ENCODE measurements at places on chromosomes 7 and 10.

GRCh38 chr7:56077681-56078080 lies 13.6 kb downstream of the SUMF2 start:
- DNase-seq = no peak

DNA sequence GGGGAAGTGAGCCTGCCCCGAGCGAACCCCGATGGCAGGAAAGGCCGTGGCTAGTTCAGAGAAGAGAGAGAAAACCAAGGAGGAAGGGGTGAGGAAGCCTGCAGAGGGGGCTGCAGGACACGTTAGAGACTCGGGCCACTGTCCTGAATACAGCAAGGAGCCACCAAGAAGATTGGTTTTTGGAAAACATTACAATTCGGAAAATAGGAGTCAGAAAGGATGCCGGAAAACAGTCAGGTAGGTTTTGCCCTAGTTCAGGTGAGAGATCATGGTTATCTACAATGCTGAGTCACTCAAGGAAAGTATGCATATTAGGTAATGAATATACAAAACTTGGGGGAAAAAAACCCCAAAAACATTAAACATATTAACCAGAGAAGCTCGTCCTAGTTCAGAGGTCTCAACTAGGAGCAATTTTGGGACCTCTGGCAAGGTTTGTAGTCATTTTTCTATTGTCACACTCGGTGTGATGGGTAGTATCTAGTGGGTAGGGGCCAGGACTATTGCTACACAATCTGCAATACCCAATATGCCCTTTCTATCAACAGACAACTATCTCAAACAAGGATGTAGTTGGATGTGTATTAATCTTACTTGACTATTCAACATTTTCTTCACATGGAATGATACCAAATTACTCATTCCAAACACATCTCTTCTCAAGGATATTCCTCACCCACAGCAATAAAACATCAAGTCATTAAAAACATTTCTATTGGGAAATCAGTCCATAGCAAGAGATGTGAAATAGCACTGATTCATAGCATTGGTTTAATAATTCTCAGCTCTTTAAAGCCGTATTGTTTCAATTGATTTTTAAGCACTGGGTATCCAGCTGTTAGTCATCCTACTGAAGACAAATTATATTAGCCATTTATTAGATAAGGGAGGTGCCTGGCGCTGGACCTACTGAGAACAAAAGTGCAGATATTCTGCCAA lies 74.4 kb upstream of the RSU1 start:
- DNase-seq = no peak

- no peak for DNase-seq
Measured at GRCh38 chr7:132123773-132124172, 452.5 kb downstream of the PLXNA4 start.

DNA sequence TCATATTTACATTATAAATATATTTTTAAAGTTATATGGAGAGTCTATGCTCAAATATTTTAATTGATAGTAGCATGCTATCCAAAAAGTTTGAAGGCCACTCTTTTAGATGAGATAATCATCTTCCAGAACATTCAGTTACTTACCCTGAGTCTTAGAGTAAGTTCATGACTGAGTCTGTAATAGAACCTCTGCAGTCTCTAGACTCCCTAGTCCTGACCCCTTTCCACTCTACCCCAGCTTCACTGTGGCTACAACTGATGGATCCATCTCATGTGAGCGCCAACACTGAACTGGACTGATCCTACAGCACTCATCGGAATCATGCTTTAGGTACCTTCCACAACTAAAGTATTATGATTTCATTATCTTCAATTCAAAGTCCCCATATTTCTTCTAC lies 10.1 kb downstream of the HACD1 start:
- no peak for DNase-seq

DNA sequence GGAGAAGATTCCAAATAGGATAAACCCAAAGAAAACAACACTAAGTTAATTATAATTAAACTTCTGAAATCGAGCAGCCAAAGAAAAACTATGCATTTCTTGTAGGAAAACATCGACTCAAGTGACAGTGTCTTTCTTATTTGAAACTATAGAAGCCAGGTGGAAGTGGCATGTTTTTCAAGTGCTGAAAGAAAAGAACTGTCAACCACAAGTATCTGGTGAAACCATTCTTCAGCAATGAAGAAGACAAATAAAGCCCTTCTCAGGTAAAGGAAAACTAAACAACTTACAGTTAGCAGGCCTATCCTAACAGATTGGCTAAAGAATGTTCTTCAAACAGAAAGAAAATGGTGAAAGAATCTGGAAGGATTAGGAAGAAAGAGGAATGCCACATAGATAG lies 71.4 kb upstream of the MSRB2 start:
- no peak for DNase-seq

DNA sequence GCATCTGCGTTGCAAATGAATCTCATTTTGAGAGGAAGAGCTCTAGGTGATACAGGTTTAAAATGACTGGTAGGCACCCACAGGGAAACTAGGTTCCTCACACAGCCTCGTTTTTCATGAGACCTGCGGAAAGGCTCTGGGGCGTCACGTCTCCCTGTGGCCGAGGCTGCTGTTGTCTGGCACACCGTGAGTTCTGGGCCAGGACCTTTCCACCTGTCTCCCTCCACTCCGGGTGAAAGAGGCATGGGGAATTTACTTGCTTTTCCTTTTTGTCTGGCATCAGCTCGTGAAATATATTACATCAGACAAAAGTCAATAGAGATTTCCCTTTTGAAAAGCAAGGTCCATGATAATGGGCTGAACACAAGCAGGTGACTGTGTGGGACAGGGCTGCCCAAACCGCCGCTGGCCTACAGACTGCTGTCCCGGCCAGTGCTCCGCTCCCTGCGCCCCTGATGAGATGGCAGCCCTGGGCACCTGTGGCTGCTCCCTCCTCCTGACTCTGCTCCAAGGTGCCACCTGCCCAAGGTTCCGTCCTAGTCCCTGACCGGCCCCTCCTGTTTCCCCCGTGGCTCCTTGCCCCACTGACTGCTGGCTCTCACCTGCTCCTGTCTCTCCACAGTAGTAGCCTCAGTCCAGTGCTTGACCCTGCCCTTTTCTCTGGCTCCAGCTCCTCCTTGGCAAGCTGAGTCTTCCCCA lies 109.6 kb downstream of the NKX6-2 start:
- DNase-seq = no peak

DNA sequence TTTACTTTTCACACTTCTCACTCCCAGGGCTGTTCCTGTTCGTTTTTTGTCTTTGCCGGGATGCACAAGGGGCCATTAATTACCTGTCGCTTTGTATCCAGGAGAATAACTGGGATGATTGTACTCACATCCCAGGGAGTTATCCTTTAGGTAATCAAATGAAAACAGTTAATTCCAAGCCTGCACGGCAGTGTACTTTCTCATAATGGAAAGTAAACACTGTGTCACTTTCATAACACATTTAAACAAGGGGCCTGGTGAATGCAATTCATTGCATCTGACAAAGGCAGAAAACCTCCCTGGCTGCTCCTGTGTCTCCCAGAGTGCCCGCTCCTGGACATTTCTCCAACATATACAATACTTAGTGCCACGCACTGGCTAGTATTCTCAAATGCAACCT lies 138.7 kb upstream of the CELF2 start:
- no peak for DNase-seq

DNA sequence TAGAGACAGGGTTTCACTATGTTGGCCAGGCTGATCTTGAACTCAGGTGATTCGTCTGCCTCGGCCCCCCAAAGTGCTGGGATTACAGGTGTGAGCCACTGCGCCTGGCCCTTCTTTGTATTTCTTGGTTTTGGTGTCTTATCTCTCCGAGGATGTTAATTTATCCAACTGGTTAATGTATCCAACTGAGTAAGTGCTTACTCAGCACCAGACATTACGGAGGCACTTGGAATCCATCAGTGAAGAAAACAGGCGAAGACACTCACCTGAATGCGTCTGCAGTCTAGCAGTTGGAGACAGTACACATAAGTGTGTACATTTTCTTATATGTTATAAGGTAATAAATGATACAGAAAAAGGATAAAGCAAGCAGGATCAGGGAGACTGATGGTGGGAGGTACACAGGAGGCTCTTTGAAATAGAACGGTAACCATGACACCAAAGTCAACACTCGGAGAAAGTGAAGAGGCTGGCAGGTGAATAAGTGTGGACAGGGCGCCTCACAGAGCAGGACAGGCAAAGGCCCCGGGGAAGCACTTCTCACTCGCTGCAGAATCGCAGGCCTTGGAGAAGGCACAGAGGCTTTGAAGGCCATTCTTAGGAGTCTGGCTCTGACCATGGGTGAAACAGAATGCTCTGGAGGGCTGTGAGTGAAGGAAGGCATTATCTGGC lies 73.1 kb downstream of the LANCL2 start:
- DNase-seq = no peak

- no peak for DNase-seq
Measured at GRCh38 chr7:21884496-21884895, 61.2 kb downstream of the CDCA7L start.

GRCh38 chr10:54900584-54900983 lies 99.6 kb upstream of the PCDH15 start:
- no peak for DNase-seq

GRCh38 chr7:30380294-30380693 lies 95.9 kb downstream of the ZNRF2 start:
- no peak for DNase-seq

DNA sequence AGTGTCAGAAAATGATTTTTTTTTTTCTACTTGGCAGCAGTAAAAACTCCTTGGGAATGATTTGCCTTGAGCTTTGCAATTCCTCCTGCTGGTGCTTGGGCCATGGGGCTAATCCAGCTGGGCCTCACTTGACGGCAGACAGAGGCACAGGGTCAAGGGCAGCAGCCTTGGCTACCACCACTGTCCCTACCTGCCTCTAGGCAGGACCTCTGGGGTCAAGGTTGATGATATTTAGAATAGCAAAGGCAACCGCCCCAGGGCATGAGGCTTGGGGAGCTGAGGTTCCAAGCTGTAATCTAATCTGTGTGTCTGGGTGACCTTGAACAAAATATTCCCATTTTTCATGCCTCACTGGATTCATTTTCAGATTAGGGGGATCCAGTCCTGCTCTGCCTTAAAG lies 327.4 kb downstream of the PLXNA4 start:
- no peak for DNase-seq

DNA sequence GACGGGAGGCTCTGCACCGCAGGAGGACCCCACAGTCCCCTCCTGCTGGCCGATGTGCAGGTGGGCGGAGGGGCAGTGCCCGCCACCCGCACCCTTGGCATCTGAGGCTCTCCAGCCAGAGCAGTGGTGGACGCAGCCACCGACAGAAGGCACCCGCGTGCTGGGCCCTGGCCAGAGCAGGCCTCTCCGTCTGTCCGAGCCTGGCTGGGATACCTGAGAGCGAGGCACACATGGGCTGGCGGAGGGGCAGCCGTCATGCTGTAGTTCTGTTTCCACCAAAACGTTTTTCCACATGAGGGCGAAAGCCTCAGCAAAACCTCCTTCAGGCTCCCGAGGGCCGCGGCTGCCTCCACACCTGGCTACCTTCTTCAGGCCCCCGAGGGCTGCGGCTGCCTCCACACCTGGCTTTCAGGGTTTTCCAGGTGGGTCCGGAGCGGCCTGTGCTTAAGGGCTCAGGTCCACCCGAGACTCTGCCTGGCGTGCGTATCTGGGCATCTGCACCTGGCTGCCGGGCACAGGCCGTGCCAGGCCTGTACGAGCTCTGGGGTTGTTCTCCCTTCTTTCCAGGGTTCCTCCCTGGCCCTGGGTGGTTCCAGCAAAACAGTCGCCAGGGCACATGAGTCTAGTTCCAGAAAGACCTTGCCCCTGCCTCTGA lies 115.5 kb downstream of the INPP5A start:
- DNase-seq = no peak

GRCh38 chr10:3115685-3116084 lies 48.3 kb downstream of the PFKP start:
- no peak for DNase-seq

DNA sequence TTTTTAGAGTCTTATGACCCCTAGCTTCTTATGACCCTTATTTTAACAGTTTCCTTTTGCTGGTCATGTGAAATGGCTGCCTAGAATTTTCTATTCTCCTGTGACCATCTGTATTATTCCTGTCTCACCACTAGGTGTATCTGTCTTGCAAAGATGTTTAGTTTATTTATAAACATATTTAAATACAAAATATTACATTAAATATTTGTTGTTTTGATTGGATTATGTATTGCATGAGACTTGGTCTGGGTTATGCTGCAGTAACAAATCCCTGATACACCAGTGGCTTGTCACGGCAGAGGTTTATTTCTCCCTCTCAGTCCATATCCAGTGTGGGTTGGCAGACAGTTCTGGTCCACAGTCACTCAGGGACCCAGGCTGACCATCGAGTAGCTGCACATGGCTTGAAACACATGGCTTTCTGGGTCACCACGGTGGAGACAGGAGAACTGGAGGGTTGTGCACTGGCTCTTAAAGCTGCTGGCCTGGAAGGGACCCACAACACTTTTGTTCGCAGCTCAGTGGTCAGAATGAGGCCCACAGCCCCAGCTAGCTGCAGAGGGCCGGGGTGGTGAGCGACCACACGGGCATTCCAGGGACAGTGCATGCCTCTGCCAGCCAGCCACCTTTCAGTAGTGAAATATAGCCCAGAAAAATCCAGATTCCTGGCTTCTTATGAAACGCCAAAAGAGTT lies 7.4 kb downstream of the RASSF4 start:
- no peak for DNase-seq

DNA sequence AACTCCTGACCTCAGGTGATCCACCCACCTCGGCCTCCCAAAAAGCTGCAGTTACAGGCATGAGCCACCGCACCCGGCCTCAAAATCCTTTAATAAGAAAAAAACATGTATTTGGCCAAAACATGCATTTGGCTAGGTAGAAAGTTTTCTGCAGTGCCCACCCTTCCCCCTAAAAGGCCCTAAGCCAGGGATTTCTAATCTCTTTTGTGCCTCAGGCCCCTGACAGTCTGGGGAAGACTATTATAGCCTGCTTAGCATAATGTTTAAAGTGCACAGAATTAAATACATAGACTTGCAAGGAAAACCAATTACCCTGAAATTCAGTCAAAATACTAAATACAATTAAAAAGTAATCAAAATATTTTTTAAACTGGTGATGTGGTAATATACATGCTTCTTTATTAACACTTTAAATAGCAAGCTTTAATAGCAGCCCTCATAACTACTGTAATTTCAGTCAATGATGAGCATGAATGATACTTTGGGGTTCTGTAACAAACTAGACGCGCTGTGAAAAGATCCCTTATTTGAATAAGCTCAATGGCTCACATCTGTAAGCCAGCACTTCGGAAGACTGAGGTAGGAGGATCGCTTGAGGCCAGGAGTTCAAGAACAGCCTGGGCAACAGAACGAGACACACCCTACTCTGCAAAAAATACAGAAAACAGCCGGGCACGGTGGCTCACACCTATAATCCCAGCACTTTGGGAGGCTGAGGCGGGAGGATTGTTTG lies 29.9 kb downstream of the SPDYE6 start:
- DNase-seq = no peak

All from NCI-H2227 treated with DMSO at 0.1 percent for 48 hours (cell line).